ENCODE measurements at places on chromosomes 2 and 18. TPM values are rescaled to one million over a fixed set of nuclear protein-coding genes. Genes with fewer than 3 reads are reported as not detected.
A peak's percentile ranks its signal among the peaks of the same experiment; 100 is the strongest.

Gene AKAIN1
- total RNA-seq: not detected

Gene SERPINB13
- not detected for total RNA-seq

GRCh38 chr2:68237404-68237803 is 14.9 kb downstream of the PPP3R1 start:
- DNase-seq: no peak

DNA sequence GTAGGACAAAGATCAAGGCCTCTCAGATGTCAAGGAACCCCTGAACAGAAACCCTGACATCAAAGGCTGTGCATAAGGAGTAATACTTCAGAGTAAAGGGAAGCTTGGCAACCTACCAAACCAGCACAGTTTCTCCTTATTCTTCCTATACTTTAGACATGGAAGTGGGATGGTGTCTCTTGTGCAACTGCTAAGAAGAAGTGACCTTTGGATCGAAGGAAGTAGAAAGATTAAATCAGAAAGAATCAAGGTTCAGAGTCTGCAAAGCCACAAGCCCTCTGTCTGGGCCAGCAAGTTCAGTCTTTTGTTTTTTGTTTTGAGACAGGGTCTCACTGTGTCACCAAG is 66.2 kb upstream of the SLC39A10 start:
- DNase-seq: no peak

- no peak for DNase-seq
Measured at GRCh38 chr18:26103579-26103978, 13.2 kb upstream of the SS18 start.

DNA sequence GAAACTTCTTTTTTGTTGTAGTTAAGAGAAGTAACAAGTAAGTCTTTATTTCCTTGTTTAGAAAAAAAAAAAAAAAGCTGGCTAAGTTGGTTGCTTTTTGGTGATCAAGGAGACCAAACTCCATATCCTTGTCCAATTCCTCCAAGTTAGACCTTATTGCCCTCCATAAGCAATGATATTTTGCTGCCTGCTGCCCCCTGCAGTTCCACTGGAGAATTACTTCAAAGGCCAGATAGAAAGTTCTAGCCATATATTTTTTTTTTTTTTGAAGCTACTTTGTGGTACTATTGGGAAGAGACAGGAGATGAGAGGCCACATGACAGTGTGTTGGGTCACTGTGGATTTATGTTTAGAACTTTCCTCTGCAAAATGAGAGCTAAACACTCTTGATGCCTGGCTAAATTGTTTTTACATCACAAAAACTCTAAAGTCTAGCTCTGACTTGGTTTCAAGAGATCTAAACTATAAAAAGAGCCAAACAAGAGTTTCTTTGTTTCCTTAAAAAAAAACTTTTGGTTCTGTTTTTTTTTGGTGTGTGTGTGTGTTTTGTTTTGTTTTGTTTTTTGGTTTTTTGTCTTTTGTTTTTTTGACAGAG is 80.7 kb upstream of the RASGRP3 start:
- peak; percentile 47 for DNase-seq

DNA sequence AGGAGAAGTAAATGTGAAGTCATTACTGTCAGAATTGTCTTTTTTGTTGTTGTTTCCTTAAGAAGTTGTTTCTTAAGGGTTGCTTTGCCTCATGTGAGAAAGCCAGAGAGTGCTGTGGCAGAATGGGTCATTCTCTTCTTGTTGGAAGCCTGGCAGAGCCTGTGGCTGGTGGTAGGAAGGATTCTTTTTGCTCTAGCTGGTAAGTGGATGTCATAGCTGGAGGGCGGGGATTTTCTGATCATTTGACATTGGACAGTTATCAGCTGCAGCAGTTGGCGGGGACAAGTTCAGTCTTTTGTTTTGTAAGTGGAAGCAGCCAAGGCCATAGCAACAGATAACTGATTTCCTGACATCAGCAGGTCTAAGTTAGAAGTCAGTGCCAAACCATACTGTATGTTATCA is 5.5 kb upstream of the RMDN2 start:
- no peak for DNase-seq

GRCh38 chr18:31667185-31667584 is 17.2 kb downstream of the B4GALT6 start:
- DNase-seq: no peak

- no peak for DNase-seq
Measured at GRCh38 chr2:23292024-23292423, 93.0 kb upstream of the KLHL29 start.

DNA sequence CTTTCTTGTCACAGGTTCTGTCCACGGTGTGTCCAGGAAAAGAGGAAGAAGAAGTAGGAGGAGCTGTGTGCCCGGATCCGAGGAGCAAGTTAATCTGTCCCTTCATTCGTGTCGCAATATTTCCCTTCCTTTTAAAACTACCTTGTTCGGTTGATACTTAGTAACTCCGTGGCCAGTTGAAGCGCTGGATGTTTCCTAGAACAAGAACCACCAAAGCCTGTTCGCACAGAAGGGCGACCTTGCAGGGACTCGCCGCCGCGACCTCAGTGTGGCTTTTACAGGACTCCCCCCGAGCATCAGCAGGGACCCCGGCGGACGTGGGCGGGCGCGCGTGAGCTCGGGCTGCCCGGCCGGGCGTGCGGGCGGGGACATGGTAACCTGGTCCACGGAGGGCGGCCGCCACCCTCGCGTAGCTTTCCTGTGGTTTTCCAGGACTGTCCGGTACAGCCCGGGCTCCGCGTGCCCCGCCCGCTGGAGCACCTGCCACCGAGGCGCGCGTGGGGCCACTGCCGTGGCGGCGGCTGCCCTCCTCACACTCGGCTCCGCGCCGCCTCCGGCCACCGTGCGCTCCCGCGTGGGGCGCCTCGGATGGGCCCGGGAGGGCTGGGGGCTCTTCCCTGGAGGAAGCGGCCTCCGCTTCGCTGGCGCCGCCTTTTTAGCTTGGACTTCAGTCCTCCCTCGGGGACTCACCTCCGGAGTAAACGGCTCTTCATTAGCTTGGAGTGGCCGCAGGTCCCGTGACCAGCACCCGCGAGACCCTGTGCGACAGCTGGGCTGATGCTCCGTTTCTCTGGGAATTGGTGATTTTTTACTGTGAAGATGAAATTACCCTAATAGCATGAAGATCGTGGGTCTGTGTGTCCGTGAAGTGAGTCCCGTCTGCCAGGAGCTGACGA is 9.2 kb upstream of the D2HGDH start:
- no peak for DNase-seq

GRCh38 chr2:49271060-49271606 is 116.8 kb upstream of the FSHR start:
- DNase-seq: no peak

DNA sequence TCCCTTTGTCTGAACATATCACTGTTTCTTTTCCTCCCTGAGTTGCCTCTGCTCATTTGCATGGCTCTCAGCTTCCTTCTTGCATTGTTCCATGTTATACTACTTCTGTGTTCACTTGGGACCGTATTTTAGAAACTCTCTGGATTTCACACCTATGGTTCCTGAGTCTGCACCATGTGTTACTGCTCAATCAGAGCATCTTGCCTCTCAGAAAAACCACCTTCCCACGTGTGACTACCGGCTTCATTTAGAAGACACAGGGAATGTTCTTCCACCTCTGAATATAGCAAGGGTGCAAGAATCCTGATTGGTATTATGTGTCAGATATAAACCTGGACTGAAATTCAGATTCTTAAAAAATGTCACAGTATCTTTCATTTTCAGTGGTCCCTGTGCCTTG is 731.2 kb downstream of the TDRD15 start:
- DNase-seq: no peak

DNA sequence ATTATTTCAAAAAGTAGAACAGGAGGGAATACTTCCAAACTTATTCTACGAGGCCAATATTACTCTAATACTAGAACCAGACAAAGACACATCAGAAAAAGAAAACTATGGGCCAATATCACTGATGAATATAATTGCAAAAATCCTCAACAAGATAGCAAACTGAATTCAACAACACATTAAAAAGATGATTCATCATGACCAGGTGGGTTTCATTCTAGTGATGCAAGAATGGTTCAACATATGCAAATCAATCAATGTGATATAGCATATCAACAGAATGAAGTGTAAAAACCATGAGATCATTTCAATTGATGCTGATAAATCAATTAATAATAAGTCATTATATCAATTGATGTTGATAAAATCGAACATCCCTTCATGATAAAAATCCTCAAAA is 22.4 kb upstream of the EML6 start:
- DNase-seq: no peak
